ENCODE measurements at places on chromosomes 3 and 15.
A peak's percentile ranks its signal among the peaks of the same experiment; 100 is the strongest.

- DNase-seq = no peak
These were observed 108.5 kb downstream of the SYNPR start for GRCh38 chr3:63386568-63386967.

- DNase-seq = no peak
These were observed 146.9 kb downstream of the KCNH8 start for GRCh38 chr3:19295208-19295607.

DNA sequence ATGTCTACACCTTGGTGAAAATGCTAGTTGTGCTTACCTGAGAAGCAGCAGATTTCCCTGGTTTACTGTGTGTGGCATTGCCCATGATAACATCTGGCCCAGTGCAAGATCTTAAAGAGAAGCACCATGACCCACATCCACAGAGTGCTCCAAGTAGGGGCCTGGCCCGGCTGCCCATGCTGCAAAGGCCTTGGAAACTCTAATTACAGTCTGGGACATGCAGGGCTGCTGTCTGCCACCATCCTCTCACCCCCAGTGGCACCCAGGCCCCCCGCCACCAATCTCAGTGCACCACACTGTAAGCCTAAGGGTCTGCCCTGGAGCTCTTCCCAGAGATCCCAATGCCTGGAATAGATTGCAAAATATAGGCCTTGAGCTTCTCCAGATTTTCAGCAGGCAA, 132.6 kb downstream of the CHDH start:
- DNase-seq = no peak

- DNase-seq = no peak
These were observed 229.2 kb downstream of the MFSD1 start for GRCh38 chr3:159030886-159031679.

GRCh38 chr3:126147147-126147931, 33.0 kb downstream of the ALDH1L1 start:
- no peak for DNase-seq

GRCh38 chr15:87902772-87903426, 353.6 kb downstream of the NTRK3 start:
- DNase-seq = no peak

DNA sequence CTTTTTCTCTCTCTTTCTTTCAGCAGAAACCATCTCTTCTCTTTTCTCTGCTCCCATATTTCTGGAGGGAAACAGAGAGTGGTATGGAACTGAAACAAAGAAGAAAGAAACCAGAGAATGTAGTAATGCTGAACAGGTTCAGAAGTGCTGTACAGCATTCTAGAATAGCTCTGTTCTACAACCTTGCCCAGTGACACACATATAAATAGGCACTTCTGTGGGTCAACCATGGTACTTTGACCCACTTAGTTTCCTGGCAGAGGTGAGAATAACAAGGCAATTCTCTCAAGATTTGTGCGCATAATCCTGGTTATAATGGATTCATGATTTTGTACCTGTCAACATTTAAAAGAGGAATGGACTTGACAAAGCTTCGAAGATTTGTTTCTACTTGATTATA, 12.3 kb downstream of the CFAP91 start:
- no peak for DNase-seq

DNA sequence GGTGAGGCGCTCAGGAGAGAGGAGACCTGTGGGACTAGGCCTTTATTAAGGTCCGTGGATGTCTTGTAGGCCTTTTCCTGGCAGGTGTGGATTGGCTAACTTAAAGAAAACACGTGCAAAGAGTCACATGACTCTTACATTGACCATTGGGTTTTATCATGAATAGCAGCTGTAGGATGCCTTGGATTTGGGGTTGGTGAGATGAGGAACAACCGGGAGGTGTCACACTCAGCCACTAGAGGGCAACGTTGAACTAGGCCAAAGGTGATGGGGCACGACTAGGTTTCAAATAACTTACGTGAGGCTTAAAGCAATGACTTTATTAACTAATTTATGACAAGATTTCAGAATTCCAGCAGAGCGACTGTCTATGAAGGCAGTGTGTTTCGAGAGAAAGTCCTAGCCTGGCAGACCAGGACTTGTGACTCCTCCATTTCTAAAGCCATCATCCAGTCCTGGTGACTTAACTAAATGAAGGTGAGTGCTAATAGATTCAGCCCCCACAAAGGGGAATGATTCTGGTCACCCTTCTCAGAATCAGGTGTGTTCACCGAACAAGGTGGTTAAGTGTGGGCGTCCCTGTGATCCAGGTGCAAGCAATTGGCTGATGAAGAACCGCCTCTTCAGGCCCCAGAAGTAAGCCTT, 345.6 kb downstream of the MCTP2 start:
- peak; percentile 9 for DNase-seq

DNA sequence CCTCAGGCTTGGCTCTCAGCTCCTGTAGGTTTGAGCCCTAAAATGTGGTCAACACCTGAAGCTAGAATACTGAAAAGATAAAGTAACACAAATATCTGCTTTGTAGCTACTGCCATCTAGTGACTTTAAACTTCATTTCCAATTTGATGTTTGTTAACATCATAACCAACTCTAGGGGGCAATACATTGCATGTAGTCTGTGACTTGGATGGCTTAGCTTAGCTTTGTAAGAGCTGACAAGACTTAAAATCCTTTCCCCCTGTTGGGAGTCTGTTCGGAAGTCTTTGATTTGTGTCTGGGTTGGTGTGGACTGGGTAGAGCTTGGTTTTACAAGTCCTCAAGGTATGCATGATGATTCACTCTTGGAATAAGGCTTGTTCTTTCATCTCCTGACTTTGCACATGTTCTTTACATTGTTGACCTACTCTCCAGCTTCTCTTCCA, 51.7 kb downstream of the SCN11A start:
- DNase-seq = peak; percentile 66

GRCh38 chr3:129045675-129046036, 14.9 kb upstream of the GP9 start:
- no peak for DNase-seq

DNA sequence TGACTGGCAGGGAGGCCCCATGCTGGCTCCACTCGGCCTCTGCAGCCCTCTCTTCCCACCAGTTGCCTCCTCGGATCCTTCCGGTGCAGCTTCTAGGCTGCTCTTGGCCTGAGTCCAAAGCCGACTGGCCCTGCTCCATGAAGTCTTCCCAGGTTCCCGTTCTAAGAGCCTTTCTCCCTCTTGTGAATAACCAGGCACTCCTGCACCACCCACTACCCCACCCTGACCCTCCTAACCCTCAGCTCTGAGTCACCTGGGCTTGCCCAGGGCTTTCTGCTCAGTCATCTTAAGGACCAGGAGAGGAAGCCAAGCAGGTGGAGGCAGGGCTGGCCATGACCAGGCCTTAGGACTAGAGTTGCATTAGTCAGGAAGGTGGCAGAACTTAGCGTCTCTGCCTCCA, 28.1 kb upstream of the CNBP start:
- DNase-seq = no peak

GRCh38 chr3:171770689-171771620, 39.3 kb downstream of the PLD1 start:
- DNase-seq = peak; percentile 47

Measured in GM13977 (cell line).